ENCODE measurements at places on chromosomes 4 and X.
A peak's percentile ranks its signal among the peaks of the same experiment; 100 is the strongest.

- DNase-seq, result no peak
Measured at GRCh38 chr4:7598939-7599790, 164.4 kb upstream of the PSAPL1 start.

GRCh38 chr4:43244688-43245382 lies 352.3 kb downstream of the GRXCR1 start:
- DNase-seq, result peak; percentile 4

DNA sequence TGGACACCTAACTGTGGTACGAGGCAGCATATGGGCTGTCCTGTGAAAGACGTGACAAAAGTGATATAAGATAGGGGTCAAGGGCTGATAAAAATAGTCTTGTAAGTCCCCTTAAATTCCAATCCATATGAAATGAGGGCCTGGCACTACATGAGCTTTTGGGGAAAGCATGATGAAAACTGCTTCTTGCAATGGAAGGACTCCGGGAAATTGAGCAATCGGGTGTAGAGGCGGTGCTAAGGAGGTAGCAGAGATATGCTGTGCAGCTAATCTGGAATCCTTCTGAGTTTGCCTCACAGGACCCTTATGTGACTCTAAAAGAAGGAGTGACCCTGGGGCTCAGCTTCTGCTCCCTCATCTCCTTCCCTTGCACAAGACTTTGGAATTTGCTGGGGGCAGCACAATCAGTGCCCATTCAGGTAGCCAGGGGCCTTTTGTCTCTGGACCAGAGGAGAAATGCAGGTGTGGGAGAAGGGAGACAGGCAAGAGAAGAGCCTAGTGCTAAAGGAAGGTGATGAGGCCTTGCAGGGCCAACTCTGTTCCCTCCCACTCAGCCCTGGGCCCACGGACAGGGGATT lies 12.8 kb downstream of the CLDN2 start:
- DNase-seq, result no peak

- no peak for DNase-seq
Measured at GRCh38 chrX:134891652-134892051, 99.1 kb upstream of the SMIM10 start.

DNA sequence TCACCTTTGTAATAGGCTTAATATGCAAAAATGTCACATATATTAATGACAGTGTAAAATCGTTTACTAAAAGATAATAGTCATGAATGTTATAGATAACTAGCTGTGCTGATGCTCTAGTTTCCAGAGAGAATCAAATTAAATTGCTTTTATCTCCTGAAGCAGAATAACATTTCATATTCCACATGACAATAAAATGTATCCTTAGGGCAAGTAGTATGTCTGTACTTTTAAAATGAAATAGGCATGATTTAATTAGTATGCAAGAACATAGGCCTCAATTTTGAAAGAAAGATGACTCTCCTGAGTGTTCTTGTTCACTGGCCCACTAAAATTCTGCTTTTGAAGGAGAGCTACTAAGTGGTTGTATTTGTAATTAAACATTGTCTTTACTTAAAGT lies 1027.0 kb downstream of the ARAP2 start:
- no peak for DNase-seq

- DNase-seq, result peak; percentile 90
Measured at GRCh38 chr4:140094438-140095420, 59.3 kb downstream of the MAML3 start.

DNA sequence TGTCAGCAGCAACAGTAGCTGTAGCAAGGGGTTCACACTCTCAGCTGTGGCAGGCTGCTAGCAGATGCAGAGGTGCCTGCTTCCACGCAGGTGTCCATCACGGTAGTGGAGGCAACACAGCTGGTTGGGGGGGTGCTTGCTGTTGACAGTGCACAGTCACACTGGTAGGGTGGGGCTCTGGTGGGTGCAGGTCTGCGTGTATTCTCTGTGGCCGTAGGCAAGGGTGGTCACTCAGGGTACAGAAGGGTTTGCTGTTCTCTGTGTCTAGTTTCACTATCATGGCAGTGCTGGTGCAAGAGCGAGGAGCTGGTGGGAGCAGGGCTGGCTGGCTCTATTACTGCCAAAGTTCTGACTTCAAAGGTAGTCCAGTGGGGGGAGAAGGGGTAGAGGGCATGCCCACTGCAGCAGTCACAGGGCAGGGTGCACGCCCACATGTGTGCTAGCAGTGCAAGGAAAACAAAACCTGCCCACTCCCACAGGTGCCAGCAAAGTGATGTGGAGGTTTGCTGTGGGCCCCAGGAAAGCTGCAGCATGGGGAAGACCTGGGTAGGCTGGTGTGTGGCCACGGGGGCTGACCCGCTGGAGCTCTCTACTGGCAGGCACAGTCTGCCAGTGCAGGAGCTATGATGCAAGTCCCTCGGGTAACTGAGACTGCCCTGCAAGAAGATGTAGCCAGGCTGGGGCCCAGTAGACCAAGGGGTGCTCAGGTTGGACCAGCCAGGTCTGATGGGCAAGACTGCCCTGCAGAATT lies 21.6 kb upstream of the WDR17 start:
- DNase-seq, result no peak

DNA sequence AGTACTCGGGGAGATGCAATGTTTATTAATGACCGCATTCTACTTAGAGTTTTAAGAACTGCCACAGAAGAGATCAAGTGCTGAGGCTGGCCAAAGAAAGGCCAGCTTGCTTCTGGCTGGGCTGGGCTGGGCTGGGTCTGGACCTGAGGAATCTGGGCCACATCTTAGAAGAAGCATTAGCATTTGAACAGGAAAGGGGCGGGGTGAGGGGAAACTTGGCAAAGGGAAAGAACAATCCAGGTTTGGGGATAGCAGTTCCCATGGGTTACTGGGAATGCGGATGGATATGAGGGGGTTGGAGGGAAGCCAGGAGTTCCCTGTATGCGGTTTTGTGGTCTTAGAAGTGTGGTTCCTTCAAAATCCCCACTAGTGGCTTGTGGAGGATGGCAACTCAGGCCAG lies 83.3 kb downstream of the CLDN34 start:
- DNase-seq, result no peak

- DNase-seq, result no peak
Measured at GRCh38 chr4:5747738-5748375, 36.9 kb downstream of the EVC start.

DNA sequence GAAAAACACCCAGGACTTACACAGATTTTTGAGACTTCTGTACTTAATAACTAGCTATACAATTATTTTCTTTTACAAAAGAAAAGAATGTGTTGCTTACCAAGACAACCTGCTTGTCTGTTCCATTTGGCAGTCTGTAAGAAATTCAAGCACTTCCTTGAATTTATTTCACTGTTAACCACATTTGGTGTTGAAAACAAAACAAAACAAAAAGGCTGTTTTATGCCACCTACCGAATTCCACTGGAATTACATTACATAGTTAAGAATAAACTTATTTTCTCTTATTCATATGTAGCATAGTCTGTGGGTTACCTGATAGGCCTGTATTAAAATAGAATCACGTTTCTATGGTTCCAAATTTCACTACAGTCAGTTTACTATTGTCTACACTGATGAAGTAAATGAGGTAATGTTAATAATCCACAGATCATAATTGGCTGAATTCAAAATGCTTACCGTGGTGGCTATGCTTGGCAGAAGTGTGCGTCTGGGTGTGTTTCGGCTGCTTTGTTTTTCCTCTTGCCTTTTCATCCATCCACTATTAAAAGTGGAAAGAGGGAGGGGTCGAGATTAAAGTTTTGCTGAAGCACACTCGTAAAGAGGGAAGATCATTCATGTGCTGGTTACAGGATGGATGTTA lies at the start of gene TLR1:
Gene TLR1, minus strand, starts transcription at position 138 of the 642 bp plus-strand sequence. CDS start 5,960 bp downstream, outside the sequence.
- DNase-seq, result no peak

GRCh38 chr4:147328756-147329446 lies 152.0 kb upstream of the EDNRA start:
- DNase-seq, result no peak

DNA sequence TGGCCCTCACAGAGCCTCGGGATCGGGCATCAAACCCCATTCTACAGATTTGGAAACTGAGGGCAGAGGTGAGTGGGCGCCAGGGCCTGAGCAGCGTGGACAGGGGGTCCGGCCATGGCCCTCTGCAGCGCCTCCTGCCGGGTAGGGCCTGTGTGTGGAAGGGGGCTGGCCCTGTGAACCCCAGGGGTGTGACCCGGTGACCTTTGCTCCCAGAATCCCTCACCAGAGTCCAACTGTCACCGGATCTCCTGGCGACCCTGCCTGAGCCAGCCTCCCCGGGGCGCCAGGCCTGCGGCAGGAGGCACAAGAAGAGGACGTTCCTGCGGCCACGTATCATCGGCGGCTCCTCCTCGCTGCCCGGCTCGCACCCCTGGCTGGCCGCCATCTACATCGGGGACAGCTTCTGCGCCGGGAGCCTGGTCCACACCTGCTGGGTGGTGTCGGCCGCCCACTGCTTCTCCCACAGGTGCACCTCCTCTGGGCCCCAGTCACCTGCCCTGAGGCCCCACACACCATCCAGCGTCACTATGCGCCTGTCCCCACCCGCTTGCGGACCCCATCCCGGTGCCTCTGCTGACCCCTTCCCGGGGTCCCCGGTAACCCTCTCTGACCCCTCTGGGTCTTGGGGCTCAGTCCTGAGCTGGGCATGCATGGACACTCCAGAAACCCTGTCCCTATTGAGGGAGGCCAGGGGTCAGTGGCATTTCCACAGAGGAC lies 4.2 kb downstream of the HGFAC start:
- no peak for DNase-seq

DNA sequence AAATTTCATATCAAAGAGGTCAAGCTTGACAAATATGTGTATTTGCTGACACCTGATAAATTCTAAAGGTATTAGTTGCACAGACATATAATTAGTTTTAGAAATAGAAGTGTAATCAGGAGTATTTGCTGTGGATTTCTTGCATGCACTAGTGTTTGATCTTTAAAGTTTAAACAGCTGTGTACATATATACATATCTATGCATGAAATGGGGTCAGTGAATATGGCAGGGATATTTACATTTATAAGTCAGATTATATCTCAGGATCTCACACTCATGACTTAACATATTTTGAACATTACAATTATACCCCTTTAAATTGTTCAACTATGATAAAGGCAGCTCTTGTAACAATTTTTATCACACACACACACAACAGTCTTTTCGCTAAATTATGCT lies 547.4 kb upstream of the ACTRT1 start:
- no peak for DNase-seq

DNA sequence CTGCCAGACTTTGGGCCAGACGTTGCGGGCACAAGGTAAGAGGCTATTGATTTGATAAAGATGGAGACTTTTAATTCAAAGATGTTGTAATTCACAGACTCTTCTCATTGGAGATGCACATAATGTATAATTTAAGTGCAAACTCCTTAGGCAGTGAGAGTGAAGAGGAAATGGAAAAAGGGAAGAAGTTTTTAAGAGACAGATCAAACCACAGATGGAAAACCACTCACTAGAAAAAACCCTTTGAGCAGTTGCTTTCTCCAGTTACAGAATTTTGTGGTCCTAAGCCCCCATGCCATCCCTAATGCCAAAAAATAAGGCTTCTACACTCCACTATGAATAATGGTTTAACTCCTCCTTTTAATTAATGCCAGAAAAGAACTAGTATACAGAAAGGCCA lies 977.1 kb upstream of the PRKX start:
- no peak for DNase-seq

- DNase-seq, result no peak
Measured at GRCh38 chr4:149108626-149109025, 666.4 kb upstream of the NR3C2 start.

DNA sequence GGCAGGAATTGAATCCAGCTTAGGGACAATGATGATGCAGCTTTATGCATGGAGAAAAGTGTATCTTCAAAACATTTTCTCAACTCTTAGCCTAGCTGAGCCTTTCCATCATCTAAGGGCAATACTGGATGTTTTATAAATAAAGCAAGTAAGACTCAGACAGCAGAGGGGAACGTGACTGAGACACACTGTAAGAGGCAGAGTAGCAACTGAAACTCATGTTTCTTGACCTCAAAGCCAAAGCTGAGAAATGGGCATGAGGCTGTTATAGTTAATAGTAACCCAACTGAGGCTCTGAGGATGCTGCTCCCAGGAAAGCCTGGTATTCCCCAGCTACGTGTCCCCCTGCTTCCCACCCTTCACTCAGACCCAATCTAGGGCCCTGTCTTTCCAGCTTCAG lies 44.6 kb downstream of the ARHGEF9 start:
- no peak for DNase-seq

- peak; percentile 14 for DNase-seq
Measured at GRCh38 chr4:187606581-187606980, 389.0 kb upstream of the ZFP42 start.

- no peak for DNase-seq
Measured at GRCh38 chr4:7595934-7596461, 161.3 kb upstream of the PSAPL1 start.

DNA sequence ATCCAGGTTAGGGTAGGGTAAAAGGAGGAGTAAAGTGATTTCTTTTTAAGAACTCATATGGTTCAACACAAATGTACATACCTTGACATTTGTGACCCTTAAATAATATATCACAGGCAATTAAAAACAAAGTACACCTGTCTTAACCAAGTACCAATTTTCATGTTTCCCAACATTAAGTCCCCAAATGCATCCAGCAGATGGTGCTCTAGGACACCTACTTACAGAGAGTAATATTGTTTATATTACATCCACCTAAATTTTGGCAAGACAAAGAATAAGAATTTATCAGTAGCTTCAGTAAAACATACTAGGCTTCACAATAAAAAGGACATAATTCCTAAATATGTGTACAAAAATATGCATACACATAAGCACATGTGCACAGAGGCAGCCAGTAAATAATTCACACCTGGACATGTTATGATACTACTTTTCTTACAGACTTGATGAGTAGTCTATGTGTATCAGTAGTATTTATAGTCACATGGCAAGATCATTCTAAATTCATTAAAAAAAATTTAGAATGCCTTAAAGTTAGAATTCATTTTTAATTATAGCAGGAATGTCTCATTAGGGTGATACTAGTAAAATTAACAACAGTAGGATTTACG lies 219.7 kb downstream of the DCLK2 start:
- peak; percentile 82 for DNase-seq

DNA sequence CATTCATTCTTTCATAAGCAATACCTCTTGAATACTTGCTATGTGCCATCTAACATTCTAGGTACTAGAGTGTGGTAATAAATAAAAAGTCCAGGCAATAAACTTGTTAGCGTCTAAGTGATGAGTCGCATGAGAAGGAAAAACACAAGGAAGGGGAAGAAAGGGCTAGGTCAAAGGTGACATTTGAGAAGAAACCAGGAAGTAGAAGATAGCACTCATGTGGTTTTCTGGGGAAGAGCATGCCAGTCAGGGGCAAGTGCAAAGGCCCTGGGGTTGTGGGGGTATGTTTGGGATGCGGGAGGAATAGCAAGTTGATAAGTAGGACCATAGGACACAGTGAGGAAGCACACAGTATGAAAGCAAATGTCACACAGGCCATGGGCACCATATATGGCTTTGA lies 157.0 kb downstream of the TSPAN5 start:
- no peak for DNase-seq

DNA sequence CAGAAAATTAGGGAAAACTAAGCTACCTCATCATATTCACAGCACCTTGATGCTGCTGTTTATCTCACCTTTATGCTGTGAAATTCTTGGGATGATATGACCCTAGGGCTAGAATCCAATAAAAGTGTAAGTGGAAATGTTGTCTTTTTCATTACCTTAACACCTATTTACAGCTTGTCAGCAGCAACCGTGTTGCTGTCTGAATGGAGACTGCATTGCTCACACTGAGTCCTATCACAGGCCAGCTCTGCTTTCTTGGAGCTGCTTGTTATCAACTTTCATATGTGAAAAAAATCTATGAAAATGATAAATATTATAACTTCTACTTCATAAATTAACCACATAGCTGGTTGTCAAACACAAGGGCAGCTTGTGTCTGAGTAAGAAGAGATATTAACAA lies 789.5 kb downstream of the TECRL start:
- no peak for DNase-seq

All from hematopoietic multipotent progenitor cell (in vitro differentiated cells).